Stimulated activated CD8-positive, alpha-beta memory T cell treated with anti-CD3 and anti-CD28 coated beads, Interleukin-2, amount 100 ng/mL, for 48 hours (primary cell): ENCODE measurements at places on chromosomes 13 and 19.

- DNase-seq, result no peak
Measured at GRCh38 chr19:47113850-47114651, 475 bp upstream of the ZC3H4 start.

DNA sequence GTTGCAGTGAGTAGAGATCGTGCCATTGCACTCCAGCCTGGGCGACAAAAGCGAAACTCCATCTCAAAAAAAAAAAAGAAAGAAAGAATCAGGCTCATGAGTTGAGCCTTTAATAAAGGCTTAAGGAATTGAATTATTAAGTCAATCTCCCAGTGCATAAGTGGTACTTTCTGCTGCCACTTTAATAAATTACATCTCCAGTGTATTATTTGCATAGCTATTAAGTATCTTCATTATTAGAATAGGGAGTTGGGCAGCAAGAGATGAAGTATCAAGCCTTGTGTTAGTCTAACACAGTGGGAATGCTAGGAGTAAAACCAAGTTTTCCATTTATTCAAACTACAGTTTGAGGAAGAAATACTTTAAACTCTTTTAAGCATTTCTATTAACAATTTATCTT, 15.6 kb upstream of the FAM124A start:
- no peak for DNase-seq

GRCh38 chr13:23289917-23290357, 109.2 kb downstream of the SGCG start:
- DNase-seq, result no peak

GRCh38 chr13:23673867-23674605, 103.8 kb downstream of the TNFRSF19 start:
- no peak for DNase-seq

- DNase-seq, result no peak
Measured at GRCh38 chr13:33541456-33541855, 255.9 kb upstream of the STARD13 start.

DNA sequence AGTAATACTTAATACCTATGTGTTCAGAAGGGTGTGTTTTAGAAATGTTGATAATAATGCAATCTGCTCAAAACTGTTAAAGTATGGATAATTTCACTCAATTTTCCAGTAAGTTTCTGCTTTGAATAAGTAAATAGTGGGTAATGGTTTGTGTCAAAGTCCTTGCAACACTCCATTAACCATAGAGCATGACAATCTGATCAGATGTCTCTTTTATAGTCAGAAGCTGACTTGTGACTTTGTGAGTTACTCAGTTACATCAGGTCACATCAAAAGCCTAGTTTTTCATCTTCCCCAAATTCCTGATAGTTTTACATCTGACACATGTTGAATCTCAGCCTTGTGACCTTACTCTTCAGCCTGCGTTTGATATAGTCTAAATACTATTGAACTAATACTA, 338.0 kb downstream of the EFNB2 start:
- no peak for DNase-seq
